ENCODE measurements at places on chromosomes 12 and 14.
A peak's percentile ranks its signal among the peaks of the same experiment; 100 is the strongest.

DNA sequence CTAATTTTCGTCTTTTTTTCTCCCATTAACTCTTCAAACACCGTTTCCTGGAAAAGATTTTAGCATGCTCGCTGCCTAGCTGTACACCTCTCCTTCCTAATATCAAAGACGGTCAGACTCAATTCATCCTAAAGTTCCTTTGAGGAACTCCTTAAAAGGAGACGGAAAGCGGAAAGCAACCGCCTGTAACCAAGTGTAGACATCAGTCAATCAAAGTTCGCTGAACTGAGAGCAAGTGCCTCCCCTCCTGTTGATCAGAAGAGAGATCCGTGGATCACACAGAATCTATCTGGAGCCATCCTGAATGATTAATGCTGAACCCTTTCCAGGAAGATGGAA is 412 bp upstream of the TEP1 start:
- DNase-seq, result no peak

- peak; percentile 92 for DNase-seq
Observed at GRCh38 chr14:103118663-103119404, 4.4 kb upstream of the TNFAIP2 start.

DNA sequence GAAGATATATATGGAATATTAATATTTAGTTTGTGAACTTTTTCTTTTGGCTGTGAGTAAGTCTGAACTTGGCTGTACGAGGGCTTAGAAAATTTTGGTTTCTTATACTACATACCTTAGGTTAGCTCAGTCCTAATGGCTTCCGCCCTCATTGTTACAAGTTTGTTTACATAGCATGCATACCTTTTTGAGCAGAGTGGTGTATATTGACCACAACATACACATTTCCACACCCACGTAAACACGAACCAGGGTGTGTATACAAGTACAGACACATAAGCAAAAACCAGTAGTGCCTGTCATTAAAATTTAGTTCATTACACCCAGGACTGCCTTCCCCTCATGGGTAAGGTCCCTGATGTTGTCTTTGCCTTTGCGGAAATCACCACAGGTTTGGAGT is 230.2 kb upstream of the RGS6 start:
- DNase-seq, result no peak

DNA sequence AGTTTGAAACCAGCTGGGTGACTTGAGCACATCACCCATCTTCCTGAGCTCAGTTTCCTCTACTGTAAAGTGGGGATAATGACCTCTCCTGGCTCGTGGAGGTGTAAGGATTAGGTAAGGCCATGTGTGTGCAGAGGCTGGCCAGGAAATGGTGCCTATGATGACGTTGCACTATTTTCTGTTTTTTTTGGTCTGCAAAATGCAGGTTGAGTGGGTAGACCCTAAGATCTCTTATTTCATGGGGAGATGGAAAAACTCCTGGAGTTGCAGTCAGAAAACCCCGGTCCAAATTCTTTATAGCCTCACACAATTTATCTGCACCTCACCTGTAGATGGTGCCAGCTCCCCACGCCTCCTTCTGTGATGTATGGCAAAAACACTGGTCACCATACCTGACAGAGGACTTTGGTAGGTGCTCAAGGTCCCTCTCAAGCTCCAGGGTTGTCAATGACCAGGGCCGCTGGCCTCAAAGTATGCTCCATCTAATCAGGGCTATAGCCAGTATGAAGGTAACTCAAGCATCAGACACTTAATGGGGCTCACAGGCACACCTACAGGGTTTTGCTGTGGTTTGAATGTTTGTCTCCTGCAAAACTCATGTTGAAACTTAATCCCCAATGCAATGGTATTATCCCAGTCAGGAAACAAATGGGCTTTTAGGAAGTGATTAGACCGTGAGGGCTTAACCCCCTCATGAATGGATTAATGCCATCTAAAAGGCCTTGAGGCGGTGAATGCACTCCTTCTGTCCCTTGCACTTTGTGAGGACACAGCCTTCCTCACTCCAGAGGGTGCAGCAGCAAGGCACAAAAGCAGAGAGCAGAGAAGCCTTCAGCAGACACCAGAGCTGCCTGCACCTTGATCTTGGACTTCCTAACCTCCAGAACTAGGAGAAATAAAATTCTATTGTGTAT is 17.6 kb downstream of the C14orf132 start:
- DNase-seq, result no peak

- no peak for DNase-seq
Observed at GRCh38 chr14:99023371-99023770, 248.6 kb downstream of the BCL11B start.

DNA sequence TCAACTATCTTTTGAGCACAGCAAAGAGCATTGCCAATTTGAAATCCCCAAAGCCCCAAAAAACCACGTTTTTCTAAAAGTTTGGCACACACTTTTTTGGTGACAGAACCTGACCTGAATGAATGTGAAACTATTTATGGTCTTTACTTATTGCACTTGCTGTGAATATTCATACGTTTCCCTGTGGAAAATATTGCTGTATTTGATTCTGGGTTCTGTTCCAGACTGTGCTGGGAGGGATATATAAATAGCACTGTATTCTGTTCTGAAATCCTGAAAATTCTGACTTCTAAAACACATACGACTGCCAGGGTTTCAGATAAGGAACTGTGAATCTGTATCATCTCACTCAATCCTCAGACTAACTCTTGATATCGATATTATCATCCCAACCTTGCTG is 35.1 kb downstream of the NR1H4 start:
- no peak for DNase-seq

DNA sequence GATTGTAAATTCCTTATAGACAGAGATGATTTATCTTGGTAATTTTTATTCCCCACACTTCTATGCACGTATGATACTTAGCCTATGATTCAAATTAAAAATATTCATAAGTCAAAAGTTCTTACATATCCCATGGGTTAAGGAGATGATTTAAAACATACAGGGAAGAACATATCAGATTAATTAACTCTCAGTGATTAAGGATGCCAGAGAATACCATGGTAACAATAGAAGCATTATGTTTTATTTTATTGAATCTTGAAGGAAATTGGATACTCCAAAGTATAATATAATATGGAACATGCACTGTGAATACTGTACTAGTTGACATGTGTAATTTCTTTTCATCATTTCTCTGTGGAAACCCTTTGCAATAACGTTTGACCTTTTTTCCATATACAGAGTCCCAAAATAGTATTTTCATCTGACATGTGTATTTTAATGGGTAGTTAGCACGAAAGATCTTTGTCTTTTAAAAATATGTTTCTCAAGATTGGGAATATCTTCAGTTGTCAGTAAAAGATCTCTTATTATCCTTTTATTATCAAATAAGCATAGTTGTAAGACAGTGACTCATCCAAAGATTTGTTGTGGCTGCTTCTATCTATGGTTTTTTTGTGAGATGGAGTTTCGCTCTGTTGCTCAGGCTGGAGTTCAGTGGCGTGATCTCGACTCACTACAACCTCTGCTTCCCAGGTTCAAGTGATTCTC is 166.7 kb downstream of the RAD51B start:
- DNase-seq, result no peak

DNA sequence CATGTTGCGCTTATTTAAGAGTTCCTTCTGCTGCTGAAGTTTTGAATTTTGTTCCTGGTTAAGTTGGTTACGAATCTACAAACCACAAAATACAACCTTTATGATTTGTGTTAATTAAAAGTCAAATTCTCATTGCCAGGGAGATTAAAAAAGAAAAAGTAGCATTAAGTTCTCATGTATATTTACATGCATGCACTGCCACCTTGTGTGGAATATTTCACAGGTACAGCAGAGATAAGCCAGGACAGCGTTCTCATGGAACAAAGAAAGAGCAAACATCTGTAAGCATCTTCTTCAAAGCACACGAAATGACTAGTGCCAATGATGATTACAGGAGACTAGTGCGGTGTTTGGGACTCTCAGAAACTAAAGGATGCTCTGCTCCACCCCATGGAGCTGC is 34.2 kb downstream of the ZFYVE21 start:
- DNase-seq, result no peak

GRCh38 chr14:61482348-61483206 is 161.2 kb downstream of the PRKCH start:
- no peak for DNase-seq

DNA sequence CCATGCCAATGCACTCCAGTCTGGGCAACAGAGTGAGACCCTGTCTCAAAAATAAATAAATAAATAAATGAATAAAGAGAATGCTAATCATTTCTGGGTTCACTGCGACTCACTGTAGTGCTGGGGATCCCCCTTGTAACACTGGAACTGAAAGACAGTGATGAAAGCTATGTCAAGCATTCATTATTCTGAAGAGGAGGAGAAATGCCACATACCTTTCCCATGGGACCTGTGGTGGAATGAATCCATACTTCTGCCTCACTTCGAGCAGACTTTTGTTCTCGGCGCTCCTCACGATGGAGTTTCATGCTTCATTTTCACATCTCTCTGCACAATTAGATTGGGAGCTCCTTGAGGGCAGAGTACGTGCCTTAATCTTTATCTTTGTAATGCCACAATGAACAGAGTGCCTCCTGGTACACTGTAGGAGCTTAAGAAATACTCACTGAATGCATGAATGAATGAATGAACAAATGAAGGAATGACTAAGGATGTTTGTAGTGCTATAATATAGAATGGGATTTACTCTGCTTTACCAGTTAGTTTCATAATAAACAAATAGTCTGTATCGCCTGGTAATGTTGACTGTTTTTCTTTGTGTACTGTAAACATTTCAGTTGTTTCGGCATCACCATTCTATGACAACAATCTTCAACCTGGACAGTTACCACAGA is 45.8 kb downstream of the DRAM1 start:
- DNase-seq, result no peak

- no peak for DNase-seq
Observed at GRCh38 chr12:90987520-90987919, 17.3 kb downstream of the EPYC start.

- DNase-seq, result no peak
Observed at GRCh38 chr12:6963791-6964413, 6.6 kb downstream of the PHB2 start.

DNA sequence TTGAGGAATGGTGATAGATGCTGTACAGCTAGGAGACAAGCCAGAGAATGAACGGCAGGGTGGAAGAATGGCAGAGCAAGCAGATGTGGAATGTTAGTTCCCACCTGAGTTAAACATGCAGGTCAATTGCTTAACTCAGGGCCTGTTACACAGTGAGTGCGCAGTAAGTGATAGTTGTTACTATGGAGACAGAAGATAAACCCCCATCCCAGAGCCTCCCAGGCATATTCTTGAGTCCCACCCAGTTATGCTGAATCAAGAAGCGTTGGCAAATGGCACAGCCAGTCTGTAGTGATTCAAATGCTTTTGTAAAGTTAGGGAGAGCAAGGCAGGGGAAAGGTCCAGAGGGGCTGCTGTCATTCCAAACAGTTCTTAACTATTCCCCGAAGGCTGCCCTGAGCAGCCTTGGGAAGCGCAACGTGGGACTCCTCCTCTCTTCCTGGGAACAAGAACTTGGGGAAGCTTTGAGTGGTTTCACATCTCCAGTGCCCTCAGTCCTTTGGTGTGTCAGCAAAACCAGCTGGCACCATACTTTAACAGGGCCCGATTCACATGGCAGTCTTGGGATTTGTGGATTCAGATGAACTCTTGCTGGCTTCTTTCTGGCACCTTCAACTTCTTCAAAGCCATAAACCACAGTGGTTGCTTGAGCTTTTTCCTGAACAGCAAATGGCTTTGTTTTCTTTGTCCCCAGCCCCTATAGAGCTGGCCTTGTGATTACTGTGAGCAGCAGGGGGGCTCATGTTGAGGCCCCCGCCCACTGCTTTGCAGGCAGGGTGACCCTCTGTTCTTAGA is 66.4 kb downstream of the PPM1A start:
- no peak for DNase-seq

- no peak for DNase-seq
Observed at GRCh38 chr12:112549031-112549430, 130.3 kb downstream of the PTPN11 start.

- no peak for DNase-seq
Observed at GRCh38 chr14:87491816-87492215, 501.2 kb downstream of the GALC start.

GRCh38 chr12:57430112-57430930 is 522 bp downstream of the R3HDM2 start:
- DNase-seq, result peak; percentile 51

- no peak for DNase-seq
Observed at GRCh38 chr12:43208221-43208620, 343.8 kb downstream of the ADAMTS20 start.

GRCh38 chr12:120167529-120168095 is 26.9 kb downstream of the GCN1 start:
- DNase-seq, result no peak

- no peak for DNase-seq
Observed at GRCh38 chr14:76259029-76259735, 107.5 kb downstream of the GPATCH2L start.

GRCh38 chr12:22491034-22491433 is 53.3 kb downstream of the C2CD5 start:
- DNase-seq, result no peak

- DNase-seq, result no peak
Observed at GRCh38 chr12:52660934-52661499, 9.0 kb upstream of the KRT2 start.

DNA sequence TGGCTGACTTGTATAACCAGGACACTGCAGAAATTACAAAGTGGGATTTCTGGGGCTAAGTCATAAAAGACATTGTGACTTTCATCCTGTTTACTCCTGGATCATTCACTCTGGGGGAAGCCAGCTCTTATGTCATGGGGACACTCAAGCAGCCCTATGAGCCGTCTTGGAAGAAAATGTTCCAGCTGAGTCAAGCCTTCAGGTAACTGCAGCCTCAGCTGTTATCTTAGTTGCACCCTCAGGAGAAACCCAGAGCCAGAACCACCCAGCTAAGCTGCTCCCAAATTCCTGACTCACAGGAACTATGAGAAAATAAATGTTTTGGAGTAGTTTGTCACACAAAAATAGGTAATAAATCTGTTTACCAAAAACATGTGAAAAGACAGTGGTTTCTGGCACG is 43.1 kb upstream of the GXYLT1 start:
- no peak for DNase-seq

- no peak for DNase-seq
Observed at GRCh38 chr12:131030472-131031328, 77.0 kb downstream of the ADGRD1 start.
